Inflammatory macrophage (primary cell): ENCODE measurements at places on chromosomes 16 and 17.

GRCh38 chr16:81514041-81514559 is 69.5 kb downstream of the CMIP start:
- DNase-seq = peak; percentile 90

GRCh38 chr16:50591800-50592771 is 43.9 kb downstream of the NKD1 start:
- DNase-seq = no peak

DNA sequence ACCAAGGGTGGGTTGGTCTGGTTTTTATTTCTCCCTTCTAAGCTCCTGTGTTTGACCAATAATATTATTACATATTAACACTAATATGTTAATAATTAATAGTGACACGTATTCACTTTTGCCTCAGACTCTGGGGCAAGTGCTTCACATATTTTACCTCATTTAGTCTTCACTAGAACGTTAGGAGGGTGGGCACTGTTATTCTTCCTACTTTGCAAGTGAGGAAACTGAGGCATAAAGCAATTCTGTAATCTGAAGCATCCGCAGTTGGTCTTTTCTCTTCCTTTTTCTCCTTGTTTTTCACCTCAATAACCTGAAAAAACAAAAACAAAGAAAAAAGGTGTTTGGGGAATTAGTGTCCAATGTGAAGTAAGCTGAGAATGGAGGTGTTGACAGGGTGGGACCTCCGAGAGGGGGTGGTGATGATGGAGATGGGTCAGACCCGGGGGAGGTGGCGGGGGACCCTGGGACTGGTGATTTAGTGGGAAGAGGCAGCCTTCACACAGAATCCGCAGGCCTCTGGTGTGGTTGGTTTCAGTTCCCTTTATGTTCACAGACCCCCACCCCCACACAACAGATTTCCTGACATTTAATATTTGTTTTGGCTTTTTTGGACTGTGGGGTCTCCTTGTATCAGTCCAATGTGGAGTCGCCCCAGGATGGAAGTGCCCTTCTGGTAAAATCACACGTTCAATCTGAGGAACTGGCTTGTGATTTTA is 3.7 kb downstream of the CDH1 start:
- peak; percentile 24 for DNase-seq

DNA sequence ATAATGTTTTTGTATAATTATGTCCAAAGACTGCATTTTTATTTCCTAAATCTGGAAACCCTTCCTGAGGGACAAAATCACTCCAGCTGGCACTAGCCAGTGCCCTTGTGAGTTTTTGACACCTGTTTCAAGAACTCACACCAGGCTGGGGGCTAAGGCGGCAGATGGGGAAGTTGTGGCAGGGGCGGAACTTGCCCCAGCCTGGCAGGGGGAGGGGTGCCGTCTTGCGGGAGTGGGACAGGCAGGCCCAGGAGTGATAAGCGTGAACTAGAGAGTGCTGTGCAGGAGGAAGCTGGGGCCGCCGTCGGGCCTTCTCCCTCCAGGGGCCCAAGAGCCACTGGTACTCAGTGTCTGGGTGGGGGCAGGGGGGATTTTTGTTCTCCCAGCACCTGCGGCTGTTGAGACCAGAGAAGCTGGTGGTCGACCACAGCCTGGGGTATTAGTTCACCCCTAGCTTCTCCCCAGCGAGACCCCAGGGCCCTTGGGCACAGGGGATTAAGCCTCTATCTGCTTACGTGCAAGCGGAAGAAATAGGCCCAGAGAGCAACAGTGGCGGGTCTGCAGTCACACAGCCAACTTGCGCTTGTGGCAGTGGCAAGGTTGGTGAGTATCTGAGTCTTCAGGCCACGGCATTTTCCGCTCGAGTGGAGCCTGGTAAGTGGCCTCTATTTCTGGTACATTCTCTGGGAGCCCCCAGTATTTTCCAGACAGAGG is 40.2 kb upstream of the PLCG2 start:
- DNase-seq = peak; percentile 70

DNA sequence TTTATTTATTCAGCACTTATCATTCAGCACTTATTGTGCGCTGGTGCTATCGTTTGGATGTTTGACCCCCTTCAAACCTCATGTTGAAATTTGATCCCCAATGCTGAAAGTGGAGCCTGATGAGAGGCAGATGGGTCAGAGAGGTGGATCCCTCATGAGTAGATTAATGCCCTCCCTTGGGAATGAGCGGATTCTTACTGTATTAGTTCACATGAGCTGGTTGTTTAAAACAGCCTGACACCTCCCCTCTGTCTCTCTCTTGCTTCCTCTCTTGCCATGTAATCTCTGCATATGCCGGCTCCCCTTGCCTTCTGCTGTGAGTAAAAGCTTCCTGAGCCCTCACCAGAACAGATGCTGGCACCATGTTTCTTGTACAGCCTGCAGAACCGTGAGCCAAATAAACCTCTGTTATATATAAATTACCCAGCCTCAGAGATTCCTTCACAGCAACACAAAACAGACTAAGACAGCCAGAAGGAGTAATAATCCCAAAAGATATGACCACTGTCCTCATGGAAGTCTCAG is 111.1 kb downstream of the CACNG3 start:
- no peak for DNase-seq

GRCh38 chr16:67814567-67814966 is 7.9 kb downstream of the TSNAXIP1 start:
- DNase-seq = no peak
